NCI-H2081 (cell line): ENCODE measurements at places on chromosomes 7 and 10.

DNA sequence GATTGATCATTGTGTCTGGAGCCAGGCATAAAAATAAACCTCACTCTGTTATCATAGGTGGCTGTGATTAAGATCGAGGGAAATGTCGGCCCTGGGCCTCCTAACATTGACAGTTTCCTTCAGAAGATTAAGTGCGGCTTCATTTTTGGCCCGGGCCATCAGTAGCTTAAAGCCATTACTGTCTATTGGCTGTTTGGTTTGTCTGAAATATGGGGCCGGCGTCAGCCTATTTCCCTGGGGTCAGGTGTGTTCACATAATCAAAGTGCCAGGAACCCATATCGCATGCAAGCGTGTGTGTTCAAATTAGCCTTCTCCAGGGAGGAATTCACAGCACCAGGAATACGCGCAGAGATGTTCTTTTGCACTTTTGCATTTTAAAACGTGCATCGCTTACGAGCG, 114.7 kb downstream of the CUX1 start:
- DNase-seq = peak; percentile 14

DNA sequence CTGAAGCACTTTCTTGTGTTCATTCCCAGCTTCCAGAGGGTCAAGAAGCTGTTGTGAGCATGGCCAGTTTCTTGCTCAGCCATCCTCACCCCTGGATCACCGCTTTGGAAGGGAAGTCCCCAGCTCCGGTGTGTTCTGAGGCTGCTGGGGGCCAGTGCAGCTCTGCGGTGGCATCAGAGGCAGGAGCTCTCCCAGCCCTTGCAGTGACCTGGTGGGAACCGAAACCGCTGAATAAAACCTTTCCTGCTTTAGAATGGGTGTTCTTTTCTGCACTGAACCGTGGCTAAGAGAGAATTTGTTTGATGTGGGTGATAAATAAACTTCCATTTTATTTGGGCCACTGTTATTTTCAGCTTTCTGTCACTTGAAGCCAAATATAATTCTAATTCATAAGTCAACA, 450.9 kb upstream of the VSTM2A start:
- DNase-seq = no peak

GRCh38 chr10:44755481-44755880, 155.7 kb upstream of the TMEM72 start:
- DNase-seq = no peak

- no peak for DNase-seq
Measured at GRCh38 chr10:69317175-69317604, 38.9 kb downstream of the HK1 start.

GRCh38 chr10:102420714-102421506, at the start of gene FBXL15:
Gene FBXL15 (plus strand): TSS chr10:102420836. CDS start chr10:102421130, 294 bp downstream.
- DNase-seq = peak; percentile 94

GRCh38 chr7:120979765-120980499, 8.6 kb upstream of the CPED1 start:
- DNase-seq = no peak

GRCh38 chr10:46548498-46549090, 7.9 kb downstream of the GPRIN2 start:
- no peak for DNase-seq

GRCh38 chr7:34396437-34397064, 261.5 kb upstream of the NPSR1 start:
- DNase-seq = no peak

DNA sequence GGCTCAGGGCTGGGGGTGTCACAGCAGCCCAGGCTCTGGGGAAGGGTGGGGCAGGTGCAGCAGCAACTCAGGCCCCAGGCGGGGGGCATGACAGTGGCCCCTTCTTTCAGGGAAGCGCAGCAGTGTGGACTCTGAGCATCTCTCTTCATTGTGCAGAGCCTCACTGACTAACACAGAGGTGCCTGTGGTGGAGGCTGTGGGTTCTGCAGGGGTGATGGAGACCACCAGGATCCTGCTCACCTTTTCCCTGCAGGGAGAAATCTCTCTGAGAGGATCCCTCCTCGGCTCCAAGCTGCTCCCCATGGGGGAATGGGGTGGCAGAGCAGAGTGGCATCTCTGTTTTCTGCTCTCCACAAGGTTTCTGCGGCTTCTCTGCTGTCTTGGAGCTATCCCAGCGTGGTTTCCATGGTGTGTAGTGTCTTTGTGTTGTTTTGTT, 37.8 kb upstream of the SHH start:
- DNase-seq = no peak

DNA sequence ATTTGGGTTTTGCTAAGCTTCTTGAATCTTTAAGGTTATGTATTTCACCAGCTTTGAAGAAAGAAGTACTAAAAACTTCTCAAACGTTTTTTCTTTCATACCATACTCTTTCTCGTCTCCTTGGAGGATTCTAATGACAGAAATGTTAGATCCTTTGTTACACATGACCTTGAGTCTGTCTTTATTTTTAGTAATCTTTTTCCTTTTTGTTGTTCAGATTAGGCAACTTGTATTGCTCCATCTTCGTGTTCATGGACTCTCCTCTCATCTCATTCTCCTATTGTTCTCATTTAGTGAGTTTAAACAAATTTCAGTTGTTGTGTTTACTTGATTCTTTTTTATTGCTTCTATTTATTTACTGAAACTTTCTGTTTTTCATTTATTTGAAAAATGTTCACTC, 73.7 kb downstream of the WDFY4 start:
- no peak for DNase-seq

DNA sequence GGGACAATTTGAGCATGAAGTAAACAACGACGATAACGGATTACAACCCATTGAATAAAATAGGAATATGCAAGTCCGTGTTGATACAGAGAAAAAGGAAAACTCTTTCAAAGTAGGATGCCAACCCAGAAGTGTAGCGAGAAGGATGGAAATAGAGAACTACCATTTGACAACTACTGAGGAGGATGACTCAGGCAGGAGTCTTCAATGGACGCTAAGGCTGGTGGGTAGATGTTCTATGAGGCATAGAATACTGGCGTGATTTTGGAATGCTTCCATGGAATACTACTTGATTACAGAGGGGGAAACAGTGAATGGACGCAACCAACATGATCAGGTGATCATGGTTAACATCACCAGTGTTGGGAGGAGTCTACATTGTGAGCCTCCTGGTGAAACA, 828 bp upstream of the CFAP70 start:
- DNase-seq = no peak

GRCh38 chr7:1626769-1627168, 43.3 kb upstream of the ELFN1 start:
- DNase-seq = no peak

GRCh38 chr10:7457478-7458316, 46.9 kb upstream of the SFMBT2 start:
- no peak for DNase-seq

GRCh38 chr10:100725071-100725471, 20.3 kb upstream of the PAX2 start:
- DNase-seq = no peak

DNA sequence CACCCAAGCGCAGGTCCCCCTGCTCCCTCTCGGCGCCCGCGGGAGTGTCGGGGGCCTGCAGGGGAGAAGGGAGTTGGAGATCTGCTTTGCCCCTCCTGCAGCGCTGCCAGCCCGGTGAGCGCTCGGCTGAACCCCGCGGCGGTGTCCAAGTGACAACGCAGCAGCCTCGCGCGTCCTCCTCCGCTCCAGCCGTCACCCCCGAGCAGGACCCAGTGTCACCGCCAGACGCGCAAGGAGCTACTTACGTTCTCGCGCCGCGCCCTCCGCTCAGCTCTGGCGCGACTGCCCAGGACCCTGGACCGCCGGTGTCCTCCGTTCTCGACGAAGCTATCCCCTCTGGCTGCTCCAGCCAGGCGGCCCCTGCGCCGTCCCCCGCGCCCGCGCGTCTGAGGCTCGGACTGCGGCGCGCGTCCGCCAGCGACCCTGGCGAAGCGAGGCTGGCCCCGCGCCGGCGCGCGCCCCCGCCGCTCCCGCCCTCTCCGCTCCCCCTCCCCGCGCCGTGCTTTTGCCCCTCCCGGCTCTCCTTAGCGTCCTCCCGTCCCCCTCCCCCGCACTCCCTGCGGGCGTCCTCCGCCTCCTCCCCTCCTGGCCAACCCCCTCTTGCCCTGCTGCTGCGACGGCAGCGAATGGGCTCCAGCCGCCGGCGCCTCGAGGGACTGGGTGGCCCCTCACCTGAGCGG, at the start of gene NRCAM:
NRCAM (minus strand) TSS at position 439 of the 680 bp plus-strand sequence. CDS start 216,372 bp downstream, outside the sequence.
- DNase-seq = peak; percentile 93

GRCh38 chr10:9636216-9636615, 1381.5 kb upstream of the CELF2 start:
- no peak for DNase-seq

DNA sequence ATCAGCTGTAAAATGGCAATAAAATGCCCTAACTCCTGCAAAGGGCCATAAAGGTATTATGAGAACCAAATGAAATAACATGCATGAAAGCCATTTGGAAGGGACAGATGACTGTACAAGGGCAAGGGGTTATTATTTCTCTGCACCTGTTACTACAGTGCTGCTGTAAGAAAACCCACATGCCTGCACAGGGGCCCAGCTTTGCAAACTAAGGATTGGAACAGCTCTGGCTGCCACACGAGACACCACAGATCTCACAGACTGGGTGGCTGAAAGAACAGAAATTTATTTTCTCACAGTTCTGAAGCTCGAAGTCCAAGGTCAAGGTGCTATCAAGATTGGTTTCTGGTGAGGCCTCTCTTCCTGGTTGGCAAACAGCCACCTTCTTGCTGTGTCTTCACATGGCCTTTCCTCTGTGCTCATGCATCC, 409.0 kb upstream of the NRP1 start:
- DNase-seq = no peak

DNA sequence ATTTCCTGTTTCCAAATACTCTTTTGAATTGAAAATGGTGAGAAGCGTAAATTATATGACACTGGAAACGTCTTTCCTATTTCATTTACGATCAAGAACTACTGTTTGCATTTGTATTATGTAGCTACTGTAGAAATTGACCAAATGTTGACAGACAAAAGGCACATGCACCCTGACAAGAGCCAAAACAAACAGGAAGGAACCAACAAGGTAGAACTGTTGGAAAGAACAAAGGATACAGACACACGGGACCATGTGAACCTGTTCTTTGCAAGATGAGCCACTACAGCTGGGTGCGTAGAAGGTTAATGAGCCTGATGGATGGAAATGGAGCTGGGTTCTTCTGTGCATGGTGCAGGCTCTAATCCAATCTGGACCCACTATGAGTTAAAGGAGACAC, 48.4 kb upstream of the FZD8 start:
- DNase-seq = peak; percentile 81

DNA sequence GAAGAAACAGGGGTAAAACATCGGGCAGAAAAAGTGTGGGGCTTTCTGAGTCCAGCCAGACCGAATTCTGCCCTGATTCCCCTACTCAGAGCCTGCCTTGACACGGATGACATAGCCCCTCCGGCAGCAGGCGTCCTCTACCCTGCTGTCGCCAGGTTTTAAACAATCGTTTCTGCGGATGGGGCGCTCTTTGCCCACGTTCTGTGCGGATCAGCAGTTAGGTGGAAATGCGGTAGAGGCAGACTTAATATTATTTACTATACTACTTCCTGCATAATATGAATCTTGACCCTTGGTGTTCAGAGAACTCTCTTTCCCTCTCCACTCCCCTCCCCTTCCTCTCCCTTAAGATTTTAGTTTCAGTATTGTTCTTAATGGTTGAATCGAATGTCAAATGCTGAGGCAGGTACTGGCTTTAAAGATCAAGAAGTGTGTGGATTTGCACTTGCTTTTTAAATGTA, 2.4 kb downstream of the GATA3 start:
- no peak for DNase-seq

GRCh38 chr7:127792528-127793342, 140.7 kb downstream of the SND1 start:
- peak; percentile 29 for DNase-seq

- DNase-seq = no peak
Measured at GRCh38 chr10:117170244-117170643, 27.0 kb upstream of the KCNK18 start.

- DNase-seq = no peak
Measured at GRCh38 chr10:43255634-43256431, 11.0 kb downstream of the RASGEF1A start.

DNA sequence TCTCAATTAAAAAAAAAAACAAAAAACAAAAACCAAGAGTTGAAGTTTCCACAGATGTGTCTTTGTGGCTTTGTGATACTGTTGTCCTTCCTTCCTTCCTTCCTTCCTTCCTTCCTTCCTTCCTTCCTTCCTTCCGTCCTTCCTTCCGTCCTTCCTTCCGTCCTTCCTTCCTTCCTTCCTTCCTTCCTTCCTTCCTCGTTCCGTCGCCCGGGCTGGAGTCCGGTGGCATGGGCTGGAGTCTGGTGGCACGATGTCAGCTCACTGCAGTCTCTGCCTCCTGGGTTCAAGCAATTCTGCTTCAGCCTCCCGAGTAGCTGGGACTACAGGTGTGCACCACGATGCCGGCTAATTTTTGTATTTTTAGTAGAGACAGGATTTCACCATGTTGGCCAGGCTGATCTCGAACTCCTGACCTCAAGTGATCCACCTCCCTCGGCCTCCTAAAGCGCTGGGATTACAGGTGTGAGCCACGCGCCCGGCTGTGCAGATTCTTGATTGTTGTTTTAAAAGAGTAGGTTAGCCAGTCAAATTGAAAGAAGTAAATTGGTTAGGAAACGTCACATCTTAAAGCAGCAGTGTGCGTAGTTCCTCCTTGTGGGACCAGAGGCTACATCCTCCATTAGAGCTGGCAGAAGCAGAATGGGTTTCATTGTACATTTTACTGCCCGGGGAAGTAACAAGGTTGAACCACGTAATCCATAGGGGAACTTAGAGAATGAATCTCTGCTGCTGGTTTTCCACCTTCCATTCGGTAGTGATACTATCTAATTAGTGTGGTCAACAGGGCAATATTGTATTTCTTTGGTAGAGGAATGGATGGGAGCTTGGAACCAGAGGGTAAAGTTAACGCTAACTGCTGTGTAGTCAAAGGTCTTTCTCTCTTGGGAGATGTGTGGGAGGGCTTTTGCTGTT, 20.6 kb downstream of the DNAJB6 start:
- no peak for DNase-seq

DNA sequence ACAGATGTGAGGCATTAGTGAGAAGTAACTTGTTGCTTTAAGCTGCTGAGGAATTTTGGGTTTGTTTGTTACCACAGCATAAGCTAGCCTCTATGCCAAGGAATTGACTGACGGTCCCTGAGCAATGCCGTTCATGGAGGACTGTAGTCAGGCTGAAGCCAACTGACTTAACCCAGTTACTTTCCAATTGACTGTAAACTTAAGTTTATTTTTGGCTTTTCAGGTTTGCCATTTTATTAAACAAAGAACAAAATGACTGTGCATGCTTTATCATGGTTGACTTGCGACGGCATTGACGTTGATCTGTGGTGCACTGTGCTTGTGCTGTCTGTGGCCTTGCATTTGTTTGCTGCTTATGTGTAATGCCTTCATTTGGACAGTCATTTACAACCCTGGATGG, 53.5 kb downstream of the DNAJB9 start:
- no peak for DNase-seq

- DNase-seq = no peak
Measured at GRCh38 chr10:27724287-27724686, 21.3 kb downstream of the MKX start.
